ENCODE measurements at places on chromosomes 11 and 22.

- no peak for DNase-seq
Observed at GRCh38 chr11:11056749-11057471, 199.1 kb upstream of the ZBED5 start.

DNA sequence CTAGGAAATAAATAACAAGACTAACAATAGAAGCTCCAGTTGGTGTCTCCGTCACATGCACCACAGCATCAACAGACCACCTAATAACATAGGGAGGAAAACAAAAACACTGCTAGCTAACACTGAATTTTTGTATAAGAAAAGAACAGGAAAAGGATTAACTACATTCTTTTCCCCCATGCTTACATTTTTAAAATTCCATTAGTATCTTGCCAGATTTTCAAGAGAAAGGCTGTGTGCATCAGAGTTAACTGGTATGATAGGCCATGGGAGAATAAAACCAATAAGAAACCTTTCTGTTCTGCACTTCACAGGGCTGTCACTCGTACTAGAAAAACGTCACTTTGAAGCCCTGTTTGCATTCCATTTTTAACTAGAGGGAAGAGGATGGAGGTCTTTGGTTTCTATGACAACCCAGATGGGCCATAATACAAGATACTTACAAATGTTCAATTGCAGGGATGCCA, 79.0 kb downstream of the LARGE2 start:
- no peak for DNase-seq

GRCh38 chr22:40009292-40009774, 14.6 kb downstream of the FAM83F start:
- DNase-seq: no peak

- peak; percentile 95 for DNase-seq
Observed at GRCh38 chr11:67428052-67429001, at the start of gene RPS6KB2. Gene RPS6KB2 (plus strand): TSS chr11:67428494. CDS start chr11:67428546, 52 bp downstream.

- DNase-seq: no peak
Observed at GRCh38 chr11:68810164-68810563, 31.6 kb downstream of the CPT1A start.

GRCh38 chr11:65204646-65205601, 23.2 kb downstream of the CAPN1 start:
- peak; percentile 32 for DNase-seq

DNA sequence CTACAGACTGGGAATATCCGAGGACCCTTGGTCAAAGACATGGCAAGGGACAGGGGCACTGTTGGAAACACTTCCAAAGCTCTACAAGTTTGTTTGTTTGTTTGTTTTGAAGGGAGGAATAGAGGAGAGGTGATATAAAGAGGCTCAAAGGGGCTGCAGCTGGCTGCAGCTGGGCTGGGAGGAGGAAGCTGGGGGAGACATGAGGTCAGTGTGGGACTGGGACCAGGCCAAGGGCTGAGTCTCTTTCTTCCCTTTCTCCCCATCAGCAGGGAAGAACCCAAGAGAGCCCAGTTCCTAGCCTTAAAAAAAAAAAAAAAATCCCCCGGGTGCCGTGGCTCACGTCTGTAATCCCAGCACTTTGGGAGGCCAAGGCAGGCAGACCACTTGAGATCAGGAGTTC, 5.0 kb downstream of the RHOG start:
- DNase-seq: peak; percentile 48

- peak; percentile 40 for DNase-seq
Observed at GRCh38 chr11:29159552-29160465, 857.0 kb downstream of the KCNA4 start.

- no peak for DNase-seq
Observed at GRCh38 chr22:44765571-44766285, 13.4 kb downstream of the ARHGAP8 start.

GRCh38 chr22:45968751-45969413, 8.1 kb downstream of the WNT7B start:
- DNase-seq: peak; percentile 22

- DNase-seq: no peak
Observed at GRCh38 chr11:28461846-28462245, 353.7 kb downstream of the METTL15 start.

Data from MV-4-11 (cell line).